Liver (tissue), 10 donors: ENCODE measurements at places on chromosomes 6 and 20.

GRCh38 chr6:130431346-130431852 lies 65.6 kb downstream of the TMEM200A start:
- DNase-seq: no peak

- no peak for DNase-seq
These were observed 366.4 kb downstream of the BTBD9 start for GRCh38 chr6:38273325-38273724.

DNA sequence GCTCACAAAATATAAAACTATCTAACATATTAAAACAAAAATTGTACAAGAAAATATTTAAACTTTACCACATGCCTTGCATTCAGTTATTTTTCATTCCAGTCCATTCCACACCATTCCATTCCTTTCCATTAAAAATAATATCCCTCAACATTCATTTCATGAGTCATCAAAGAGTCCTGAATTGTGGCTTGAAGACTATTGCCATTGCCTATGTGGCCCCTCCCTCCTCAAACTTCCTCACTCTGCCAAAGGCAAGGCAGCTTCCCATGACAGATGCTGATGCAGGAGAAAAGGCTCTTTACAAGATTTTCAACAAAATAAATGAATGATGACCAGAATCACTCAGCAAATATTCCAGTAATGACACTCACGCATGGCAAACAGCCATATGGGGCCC lies 31.7 kb downstream of the IL20RA start:
- DNase-seq: no peak

- no peak for DNase-seq
These were observed 139.4 kb upstream of the ENPP5 start for GRCh38 chr6:46310196-46310595.
